ENCODE measurements at places on chromosomes 5 and 9.

DNA sequence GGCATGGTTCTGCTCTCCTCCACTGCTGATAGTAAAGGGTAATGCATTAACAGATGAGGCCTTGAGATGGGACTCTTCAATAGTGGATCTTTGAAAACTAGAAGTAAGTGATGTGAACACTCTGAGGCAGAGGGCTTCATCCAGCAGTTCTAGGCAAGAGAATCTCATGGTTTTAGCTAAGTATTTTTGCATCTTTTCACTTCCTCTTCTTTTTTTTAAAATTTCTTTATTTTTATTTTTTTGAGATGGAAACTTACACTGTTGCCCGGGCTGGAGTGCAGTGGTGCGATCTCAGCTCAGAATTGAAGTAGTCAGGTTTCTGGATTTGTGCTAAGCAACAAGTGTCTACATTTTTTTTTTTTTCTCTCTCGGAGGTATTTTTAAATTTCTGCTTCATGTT is 101.9 kb downstream of the MTRR start:
- DNase-seq, result no peak

DNA sequence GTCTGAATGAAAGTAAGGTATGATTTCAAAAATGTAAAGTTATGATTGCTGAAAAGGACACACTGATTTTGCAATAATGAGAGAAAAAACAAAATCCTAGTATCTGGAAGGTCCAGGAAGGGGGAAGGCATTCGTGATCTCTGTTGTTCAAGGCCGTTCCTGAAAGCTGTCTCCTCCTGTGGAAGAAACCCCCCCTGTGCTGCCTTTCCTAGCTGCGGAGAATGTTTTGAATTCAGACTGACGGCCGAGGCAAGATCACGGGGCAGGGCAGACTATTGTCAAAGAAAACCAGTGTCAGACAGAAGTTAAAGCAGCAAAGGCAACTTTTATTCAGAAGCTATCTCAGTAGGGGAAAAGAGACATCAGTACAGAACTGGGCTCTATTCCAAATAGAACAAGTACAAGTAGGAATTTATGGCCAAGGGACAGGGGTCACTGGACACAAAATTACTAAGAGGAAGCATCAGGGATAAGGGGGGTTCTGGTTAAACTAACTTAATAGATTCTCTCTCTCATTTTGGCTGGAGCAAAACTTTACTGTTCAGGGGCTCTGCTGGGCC is 61.9 kb upstream of the IGFBPL1 start:
- no peak for DNase-seq

DNA sequence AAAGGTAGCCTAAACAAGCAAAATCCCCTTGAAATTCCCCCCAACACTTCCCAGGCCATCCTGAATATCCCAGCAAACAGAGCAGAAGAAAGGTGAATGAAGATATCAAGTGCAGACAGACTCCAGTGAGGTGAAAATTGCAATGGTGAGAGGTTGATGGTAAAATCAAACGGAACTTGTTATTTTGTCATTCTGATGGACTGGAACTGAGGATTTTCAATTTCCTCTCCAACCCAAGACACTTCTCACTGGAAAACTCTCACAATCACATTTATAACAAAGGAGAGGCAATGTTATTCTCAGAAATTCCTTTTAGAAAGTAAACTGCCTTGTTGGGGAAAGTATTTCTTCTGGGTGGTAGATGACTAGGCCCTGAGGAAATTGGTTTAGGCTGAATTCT is 412.4 kb upstream of the C9orf72 start:
- no peak for DNase-seq

- no peak for DNase-seq
These were observed 2118.9 kb downstream of the MAT2B start for GRCh38 chr5:165624166-165624946.

DNA sequence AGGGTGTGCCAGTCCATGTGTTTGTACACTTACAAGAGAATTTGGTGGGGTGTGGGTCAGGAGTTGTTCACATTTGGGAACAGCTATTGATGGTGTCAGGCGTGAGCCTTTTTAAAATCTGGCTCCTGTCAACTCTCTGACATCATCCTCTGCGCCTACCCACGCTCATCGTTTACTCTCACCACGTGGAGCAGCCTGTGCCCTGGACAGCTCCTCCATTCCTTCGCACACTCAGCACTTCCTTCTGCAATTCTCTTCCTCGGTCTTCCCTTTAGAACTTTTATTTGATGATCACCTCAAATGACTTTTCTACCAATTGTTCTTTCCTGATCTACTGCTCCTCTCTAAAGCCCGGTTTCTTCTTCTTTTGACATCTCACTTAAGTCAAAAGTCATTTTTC is 42.1 kb upstream of the GNAQ start:
- no peak for DNase-seq

GRCh38 chr9:96137671-96138429 is 164.1 kb downstream of the HSD17B3 start:
- no peak for DNase-seq

DNA sequence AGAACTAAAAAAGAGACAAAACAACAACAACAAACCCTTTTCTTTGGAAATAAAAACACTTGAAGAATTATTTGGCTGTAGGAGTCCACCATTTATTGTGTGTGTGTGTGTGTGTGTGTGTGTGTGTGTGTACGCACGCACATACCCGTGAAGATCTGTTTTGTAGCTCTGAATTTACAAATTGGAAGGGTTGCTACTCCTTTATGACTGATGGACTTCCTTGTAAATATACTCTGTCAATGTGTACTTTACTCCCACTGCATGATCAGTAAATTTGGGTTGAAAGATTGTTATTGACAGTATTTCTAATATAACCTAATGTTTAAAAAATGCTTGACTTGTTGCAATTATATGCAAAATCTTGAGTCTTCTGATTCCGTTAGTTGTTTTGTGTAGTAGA is 148.1 kb downstream of the ATG10 start:
- no peak for DNase-seq

- DNase-seq, result no peak
These were observed 44.1 kb upstream of the CEMIP2 start for GRCh38 chr9:71812385-71812784.

DNA sequence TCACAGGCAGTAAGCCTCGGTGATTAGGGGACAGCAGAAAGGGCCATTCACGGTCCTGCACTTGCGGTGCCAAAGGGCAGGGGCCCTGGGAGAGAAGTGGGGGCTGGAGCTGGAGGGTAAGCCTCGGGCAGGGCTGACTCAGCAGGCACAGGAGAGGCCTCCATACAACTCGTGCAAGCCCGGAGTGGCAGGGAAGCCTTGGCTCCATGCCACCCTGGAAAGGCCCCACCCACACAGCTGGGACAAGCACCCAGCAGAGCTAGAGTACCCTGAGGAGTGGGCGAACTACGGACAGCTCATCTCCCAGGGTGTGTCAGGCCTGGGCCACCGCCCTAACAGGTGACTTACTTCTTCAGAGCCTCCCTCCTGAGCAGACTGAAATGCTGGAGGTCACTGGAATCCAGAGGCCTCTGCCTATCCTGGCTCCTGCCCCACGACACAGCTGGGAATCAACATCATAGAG is 5.6 kb upstream of the CAMK2A start:
- no peak for DNase-seq

DNA sequence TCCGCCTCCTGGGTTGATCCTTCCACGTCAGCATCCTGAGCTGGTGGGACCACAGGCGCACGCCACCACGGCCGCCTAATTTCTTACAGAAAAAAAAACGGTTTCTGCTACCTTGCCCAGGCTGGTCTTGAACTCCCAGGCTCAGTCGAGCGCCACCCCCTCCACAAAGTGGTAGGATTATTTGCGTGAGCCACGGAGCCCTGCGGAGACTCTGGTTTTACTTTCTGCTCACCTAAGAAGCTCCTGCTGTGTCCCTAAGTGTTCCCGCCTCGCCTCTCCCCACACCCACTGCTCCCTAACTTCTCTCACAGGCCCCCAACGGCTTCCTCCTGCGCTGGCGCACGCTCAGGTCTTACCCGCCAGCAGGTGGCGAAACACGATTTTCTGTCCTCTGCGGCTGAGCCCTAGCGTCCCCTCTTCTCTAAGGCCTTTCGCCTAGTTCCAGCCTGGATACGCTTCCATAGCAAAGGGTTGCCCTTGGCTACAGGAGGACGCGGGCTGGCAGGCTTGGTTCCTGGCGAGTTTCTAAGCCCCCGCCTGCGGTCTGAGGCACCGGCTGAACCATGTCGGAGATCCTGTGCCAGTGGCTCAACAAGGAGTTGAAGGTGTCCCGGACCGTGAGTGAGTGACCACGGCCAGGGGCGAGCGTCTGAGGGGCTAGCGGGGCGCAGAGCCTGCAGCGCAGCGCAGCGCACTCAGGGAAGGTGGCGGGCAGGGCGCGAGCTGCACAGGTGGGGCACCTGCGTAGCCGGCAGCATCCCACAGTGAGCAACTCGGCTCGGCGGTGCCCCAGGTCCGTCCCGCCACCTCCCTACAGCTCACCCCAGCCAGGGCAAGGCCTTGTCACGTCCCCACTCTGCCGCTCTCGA is at the start of gene SPEF2:
TSS of gene SPEF2 (plus strand) at position 429 of the 869 bp plus-strand sequence. CDS start at position 564, 135 bp downstream.
- DNase-seq, result peak; percentile 86

DNA sequence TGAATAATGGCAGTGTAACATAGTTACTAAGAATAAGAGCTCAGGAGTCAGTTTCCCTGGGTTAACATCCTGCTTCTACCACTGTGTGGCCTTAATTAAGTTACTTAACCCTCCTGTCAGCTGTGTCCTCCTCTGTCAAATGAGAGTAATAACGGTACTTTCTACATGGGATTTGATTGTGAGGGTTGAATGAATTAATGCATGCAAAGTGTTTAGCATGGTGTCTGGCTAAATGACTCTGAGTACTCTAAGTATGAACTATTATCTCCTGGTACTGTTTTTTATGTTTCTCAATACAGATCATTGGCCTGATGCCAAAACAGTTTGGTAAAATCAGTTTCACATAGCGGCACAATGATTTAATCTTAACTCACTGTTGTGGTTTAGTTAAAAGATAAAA is 19.6 kb downstream of the ZNF131 start:
- DNase-seq, result no peak

DNA sequence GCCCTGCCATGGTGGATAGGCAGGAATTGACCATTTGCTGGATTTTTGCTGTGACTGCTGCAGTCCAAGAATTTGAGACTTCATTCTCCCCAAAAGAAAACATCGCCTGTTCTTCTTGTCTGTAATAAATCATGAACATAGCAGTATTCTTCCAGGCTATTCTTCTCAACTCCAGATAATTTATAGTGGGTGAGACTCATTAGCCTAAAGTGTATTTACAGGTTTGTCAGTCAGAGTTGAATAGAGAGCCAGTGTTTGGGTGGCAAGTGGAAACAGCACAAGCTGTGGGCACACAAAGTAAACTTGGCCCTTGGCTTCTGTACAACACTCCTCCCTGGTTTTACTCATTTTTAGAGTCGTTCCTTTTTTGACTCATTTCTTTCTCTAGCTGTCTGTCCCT is 128.2 kb upstream of the VCAN start:
- no peak for DNase-seq

DNA sequence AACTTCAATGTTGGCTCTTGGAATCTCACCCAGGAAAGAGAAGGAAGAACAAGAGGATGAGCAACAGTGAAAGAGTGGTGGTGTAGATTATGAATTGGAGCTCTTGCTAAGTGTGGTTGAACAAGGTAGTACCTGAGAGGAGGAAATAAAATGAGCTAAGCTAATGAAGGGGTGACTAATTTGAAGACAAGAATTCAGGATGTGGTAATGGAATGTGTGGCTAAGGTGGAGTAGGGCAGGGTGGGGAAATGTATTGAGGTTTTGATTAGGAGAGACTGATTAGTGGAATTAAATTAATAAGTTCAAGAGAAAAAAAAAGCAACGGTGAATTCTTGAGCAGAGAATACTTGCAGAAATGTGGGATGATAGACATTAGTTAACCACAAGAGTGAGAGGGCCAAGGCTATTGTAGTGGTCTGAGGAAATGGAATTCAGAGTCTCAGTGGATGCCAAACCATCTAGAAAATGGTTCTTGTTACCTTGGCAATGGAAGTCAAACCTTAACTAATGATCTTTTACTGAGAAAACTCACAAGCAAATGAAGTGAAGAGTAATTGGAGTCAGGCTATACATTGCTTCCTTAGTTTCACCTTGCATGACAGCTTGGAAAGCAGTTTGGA is 648.3 kb upstream of the ZNF608 start:
- no peak for DNase-seq

- DNase-seq, result no peak
These were observed 185.1 kb downstream of the EPB41L4A start for GRCh38 chr5:112234000-112234399.

- DNase-seq, result no peak
These were observed 91.8 kb upstream of the PRSS3 start for GRCh38 chr9:33703430-33704102.

- DNase-seq, result no peak
These were observed 404.7 kb downstream of the MLLT3 start for GRCh38 chr9:20217596-20217995.

DNA sequence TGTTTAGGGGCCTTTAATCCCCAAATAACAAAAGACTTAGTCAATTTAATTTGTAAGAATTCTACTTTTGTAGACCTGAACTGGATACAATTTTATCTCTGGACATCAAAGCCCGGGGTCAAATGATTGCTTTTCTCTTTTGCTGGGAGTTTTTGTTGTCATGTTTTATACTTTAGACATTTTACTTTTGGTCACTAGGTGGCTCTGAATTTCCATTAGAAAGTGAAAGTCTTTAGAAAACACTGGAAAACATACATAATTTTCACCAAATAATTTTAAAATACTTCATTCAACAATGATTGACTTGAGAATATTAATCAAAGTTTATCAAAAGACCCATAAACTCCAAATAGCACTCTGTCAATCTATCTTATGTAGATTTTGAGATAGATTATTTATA is 2.8 kb upstream of the PCA3 start:
- DNase-seq, result no peak

DNA sequence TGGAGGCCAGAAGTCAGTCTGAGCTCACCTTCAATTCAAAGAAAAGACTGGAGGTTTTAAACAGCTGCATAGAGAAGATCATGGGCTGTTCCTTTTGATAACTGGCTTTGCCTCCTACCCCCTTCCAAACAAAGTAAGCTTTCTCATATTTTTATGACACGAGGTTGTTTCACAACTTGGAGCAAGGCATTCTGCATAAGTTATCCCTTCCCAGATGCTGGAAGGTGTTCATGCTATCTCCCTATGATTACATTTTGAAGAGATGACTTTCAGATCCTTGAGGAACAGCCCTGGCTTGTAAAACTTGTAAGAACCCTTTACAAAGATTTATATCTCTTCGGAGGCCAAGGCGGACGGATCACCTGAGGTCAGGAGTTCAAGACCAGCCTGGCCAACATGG is 571.9 kb upstream of the FTMT start:
- no peak for DNase-seq

DNA sequence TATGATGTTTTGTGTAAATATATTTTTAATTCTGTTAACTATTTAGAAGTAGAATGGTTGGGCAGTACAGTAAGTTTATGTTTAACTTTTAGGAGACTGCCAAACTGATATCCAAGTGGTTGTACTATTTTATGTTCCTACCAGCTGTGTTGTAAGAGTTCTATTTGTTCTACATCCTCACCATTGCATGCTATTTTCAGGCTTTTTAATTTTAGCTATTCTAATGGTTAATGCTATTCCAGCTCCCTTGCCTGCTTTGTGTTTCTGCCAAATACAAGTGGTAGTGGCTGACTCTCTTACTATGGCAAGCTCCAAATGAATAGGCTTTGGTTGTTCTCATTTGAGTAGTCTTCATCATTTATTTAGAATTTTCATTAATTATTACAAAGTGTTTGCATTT is 476.4 kb downstream of the KIF4B start:
- DNase-seq, result no peak

Measured in activated naive CD4-positive, alpha-beta T cell treated with anti-CD3 and anti-CD28 coated beads, Interleukin-2, amount 50 U/mL, for 72 hours (primary cell).